Body of pancreas (tissue), 4 donors: ENCODE measurements at places on chromosomes 12 and 14.

DNA sequence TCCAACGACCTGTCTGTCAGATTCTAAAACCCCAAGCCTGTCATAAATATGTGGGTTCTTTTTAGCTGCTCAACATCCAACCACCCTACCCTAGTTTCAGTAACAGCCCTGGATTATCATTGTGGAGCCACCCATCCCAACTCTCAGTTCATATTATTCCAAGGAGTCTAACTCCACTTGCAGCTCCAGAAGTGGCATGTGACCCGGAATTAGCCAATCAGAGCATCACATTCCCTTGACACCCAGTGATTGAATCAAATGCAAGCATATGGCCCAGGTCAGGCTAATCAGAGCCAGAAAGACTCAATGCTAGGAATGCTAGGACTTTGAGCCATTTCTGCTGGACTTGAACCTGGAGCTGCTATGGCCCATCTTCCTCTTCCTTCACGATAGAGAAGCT, 17.1 kb upstream of the HSP90B1 start:
- DNase-seq = no peak

- no peak for DNase-seq
Observed at GRCh38 chr12:45434094-45434493, 218.2 kb downstream of the ANO6 start.

GRCh38 chr14:97417331-97417730, 620.1 kb downstream of the VRK1 start:
- no peak for DNase-seq

DNA sequence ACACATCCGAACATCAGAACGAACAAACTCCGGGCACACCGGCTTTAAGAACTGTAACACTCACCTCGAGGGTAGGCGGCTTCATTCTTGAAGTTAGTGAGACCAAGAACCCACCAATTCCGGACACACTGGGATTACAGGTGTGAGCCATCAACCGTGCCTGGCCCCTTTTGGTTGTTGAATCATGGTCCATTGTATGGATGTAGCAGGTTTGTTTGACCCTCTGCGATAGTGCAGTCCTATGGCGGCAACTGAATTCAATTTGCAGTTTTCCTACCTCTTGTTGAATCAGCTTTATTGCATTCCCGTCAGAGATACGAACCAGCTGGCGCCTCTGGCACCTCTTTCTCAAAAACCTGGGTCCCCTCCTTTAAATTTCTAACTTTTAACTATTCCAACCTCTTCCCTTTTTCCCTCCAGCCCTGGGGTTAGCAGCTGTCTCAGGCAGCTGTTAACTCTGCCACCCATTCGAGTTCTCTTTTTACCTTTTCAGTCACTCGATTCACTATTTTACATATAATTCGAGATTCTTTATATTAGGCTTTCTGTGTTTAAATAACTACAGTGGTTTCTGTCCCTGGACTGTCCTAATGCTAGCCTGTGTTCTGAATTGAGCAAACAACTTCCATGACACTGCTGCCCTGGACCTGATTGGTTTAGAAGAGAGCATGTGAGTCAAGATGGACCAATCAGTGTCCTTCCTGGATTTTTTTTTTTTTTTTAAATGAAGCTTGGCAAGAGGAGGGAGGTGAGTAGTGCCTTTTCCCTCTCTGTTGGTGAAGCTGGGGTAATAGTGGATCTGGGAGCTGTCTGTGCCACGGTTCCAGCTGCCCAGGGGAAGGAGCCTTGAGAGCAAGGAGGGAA, 261.5 kb downstream of the PCNX1 start:
- no peak for DNase-seq

DNA sequence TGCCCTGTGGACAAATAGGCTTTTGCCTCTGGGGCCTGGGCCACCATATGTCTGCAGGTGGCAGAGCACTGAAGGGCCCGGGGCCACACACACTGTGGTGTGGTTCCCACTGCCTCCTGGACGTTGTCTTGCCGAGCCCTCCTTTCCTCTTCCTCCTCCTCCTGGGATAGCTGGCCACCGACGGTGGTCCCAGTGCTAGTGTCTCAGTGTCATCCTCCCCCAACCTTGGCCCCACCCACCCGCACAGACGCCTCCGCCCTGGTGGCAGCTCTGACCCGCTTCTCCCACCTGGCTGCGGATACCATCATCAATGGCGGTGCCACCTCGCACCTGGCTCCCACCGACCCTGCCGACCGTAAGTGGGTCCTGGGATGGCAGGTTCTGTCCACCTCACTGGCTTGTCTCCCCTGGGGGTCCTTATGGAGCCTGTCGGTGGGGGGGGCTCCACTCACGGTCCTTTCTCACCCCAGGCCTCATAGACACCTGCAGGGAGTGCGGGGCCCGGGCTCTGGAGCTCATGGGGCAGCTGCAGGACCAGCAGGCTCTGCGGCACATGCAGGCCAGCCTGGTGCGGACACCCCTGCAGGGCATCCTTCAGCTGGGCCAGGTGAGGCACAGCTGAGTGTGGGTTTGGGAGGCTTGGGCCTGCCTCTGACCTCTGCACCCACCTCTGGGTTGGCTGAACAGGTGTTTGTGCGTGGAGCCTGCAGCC, 23.5 kb downstream of the HIP1R start:
- no peak for DNase-seq

GRCh38 chr12:94434171-94434570, 25.5 kb downstream of the CEP83 start:
- no peak for DNase-seq
